ENCODE measurements at places on chromosomes 16 and 17. TPM values are rescaled to one million over a fixed set of nuclear protein-coding genes. Genes with fewer than 3 reads are reported as not detected.
A peak's percentile ranks its signal among the peaks of the same experiment; 100 is the strongest.

The CMTM2 gene
- total RNA-seq, result not detected

DNA sequence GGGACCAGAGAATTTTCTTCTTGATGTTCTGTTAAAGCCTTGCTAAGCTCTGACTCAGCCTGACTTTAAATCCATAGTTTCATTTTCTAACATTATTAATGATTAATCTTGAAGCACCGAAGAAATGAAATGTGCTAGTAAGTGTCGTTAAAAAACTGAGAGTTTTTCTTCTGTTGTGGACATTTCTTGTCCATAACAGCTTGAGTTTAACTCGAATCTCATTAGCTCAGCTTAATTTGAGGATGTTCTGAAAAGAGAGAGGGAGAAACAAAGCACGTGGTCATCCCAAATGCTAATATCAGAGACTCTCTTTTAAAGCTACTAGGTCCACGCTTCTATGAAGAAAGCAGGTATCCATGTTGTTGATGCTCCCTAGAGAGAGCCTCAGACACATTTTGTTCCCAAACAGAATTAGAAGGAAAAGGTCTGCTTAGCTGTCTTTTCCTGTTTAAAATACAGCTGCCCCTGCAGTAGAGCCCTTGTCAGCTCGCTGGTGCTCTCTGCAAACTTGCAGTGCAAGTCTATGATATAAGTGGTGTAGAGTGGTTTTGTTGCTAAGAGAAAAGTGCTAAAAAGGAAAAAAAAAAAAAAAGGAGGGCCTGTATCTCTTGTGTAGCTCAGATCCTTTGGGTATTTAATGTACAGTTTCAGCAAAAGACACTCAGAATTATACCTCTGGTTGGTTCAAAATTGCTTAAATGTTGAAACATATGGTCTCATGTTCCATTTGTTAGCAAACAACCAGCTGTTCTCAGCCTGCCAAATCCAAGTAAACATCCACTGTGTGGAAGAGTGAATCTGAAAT is 191.1 kb upstream of the TBX2 start:
- H3K27ac ChIP-seq, result no peak overlapping the region
- peak; percentile 53 for DNase-seq
- peak overlapping the region; percentile 65 for H3K4me3 ChIP-seq

The SLC5A10 gene
- not detected for total RNA-seq

GRCh38 chr16:88065747-88066142 is 114.5 kb downstream of the BANP start:
- no peak overlapping the region for H3K4me3 ChIP-seq
- DNase-seq, result no peak
- no peak overlapping the region for H3K27ac ChIP-seq

The ESRP2 gene
- total RNA-seq, result 0.32 TPM

The TNFRSF13B gene
- total RNA-seq, result not detected

DNA sequence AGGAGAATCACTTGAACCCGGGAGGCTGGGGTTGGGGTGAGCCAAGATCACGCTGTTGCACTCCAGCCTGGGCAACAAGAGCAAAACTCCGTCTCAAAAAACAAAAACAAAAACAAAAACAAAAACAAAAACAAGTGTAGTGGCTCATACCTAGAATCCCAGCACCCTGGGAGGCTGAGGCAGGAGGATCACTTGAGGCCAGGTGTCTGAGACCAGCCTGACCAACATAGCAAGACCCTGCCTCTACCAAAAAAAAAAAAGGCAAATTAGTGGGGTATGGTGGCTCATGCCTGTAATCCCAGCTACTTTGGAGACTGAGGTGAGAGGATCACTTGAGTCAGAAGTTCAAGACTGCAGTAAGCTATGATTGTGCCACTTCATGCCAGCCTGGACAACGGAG is 26.4 kb upstream of the HAPSTR1 start:
- no peaks in the 10 kb centered on the region for H3K36me3 ChIP-seq
- H3K4me3 ChIP-seq, result no peak overlapping the region
- no peaks in the 10 kb centered on the region for H3K27me3 ChIP-seq
- DNase-seq, result no peak
- H3K27ac ChIP-seq, result no peak overlapping the region

GRCh38 chr16:89779231-89779908 is 37.1 kb downstream of the FANCA start:
- H3K27ac ChIP-seq, result no peak overlapping the region
- no peaks in the 10 kb centered on the region for H3K27me3 ChIP-seq
- no peak overlapping the region for H3K4me3 ChIP-seq
- no peaks in the 10 kb centered on the region for H3K36me3 ChIP-seq

- no peak overlapping the region for H3K4me3 ChIP-seq
- no peak for DNase-seq
- no peak overlapping the region for H3K27ac ChIP-seq
- no peaks in the 10 kb centered on the region for H3K4me1 ChIP-seq
- no peaks in the 10 kb centered on the region for H3K27me3 ChIP-seq
These were observed 16.4 kb upstream of the FASN start for GRCh38 chr17:82114447-82114846.

The RMI2 gene
- 8.5 TPM for total RNA-seq

DNA sequence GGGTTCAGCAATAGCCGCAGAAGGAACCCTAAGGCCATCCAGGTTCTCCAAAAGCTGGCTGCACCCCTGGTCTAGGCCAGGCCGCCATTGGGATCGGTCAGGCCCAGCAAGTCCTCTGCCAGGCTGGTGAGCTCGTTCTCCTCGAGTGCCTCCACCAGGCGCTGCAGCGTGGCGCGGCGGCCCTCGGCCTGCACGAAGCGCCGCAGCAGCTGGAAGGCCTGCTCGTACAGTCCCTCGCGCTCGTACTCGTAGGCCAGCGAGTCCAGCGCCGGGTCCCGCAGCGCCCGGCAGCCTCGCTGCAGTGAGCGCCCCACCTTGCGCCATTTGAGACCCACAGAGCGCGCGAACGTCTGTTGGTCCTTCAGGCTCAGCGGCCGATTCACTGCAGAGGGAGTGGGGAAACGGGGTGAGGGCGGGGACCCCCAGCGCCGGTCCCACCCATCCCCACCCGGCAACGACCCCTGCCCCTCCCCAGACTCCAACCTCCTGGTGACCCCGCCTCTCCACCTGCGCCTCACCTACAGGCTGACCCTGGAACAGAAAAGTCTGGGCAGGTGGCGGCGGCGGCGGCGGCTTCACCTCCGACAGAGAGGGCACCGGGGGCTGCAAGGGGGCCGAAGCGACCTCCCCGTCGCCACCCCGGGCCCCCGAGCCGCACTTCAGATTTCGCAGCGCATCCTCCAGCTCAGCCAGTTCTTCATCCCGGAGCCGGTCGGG is 3.9 kb upstream of the B3GNT9 start:
- H3K27ac ChIP-seq, result no peak overlapping the region
- DNase-seq, result no peak
- H3K4me3 ChIP-seq, result peak overlapping the region; percentile 50
- H3K4me1 ChIP-seq, result 0 out of 2 replicates have a peak, but pooled peaks cover 5% of the 10 kb centered on the region
- no peaks in the 10 kb centered on the region for H3K36me3 ChIP-seq

- H3K4me3 ChIP-seq, result no peak overlapping the region
- no peak for DNase-seq
- no peaks in the 10 kb centered on the region for H3K36me3 ChIP-seq
- H3K27me3 ChIP-seq, result no peaks in the 10 kb centered on the region
These were observed 5.6 kb upstream of the ZFHX3 start for GRCh38 chr16:73053364-73054124.

GRCh38 chr17:65742403-65743307 is 181.2 kb upstream of the AXIN2 start:
- no peaks in the 10 kb centered on the region for H3K27me3 ChIP-seq
- H3K36me3 ChIP-seq, result no peaks in the 10 kb centered on the region
- peak overlapping the region; percentile 53 for H3K4me3 ChIP-seq
- peak; percentile 94 for DNase-seq

DNA sequence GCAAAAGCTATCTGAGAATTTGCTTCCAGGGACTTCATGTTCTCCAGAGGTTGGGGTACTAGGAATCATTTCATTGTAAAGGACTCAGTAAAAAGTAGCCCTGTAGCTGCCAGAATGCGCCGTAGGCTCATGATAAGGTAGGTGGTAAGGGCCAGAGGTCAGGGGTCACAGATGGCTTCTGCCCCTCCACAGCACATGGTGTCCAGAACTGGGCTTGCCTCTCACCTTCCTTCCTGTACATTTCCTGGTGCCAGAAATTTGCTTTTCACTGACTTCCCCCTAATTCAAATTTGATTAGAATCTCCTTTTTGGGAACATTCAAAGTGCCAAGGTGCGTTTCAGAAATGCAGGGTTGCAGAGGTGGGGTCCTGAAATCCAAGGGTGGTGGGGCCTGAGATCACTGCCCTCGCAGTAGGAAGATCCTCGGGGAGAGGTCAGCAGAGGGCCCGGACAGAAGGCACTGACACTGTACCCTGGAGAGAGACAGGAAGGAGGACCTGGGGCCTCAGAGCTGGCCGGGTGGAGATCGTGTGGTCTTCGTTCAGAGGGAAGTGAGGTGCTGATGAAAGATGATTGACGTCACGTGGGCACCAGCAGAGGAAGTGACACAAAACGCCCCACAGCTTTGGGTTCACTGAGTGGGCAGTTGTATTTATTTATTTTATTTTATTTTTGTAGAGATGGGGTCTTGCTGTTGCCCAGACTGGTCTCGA is 25.5 kb upstream of the METRNL start:
- H3K36me3 ChIP-seq, result no peaks in the 10 kb centered on the region
- no peak overlapping the region for H3K4me3 ChIP-seq
- no peak for DNase-seq

The TAOK2 gene
- total RNA-seq, result 57.9 TPM

The SUPT6H gene
- total RNA-seq, result 45.0 TPM

DNA sequence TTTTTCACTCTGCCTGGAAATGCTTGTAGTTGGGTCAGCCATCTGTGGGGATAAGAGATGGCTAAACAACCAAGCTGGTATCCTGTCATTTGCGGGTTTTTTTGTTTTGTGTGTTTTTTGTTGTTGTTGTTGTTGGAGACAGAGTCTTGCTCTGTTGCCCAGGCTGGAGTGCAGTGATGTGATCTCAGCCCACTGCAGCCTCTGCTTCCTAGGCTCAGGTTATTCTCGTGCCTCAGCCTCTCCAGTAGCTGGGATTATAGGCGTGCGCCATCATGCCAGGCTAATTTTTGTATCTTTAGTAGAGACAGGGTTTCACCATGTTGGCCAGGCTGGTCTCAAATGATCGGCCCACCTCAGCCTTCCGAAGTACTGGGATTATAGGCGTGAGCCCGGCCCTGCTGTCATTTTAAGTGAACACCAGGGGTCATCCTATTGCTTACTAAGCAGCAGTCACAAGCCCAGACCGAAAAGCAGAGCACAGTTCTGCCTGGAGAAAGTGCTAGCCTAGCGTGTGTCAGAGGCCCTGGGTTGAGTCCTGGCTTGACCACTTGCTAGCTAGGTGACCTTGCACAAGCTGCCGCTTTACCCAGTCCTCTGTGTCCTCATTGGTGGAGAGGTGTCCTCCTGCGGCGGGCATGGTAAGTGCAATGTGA is 4.6 kb downstream of the SMCR8 start:
- H3K36me3 ChIP-seq, result peaks cover 8% of the 10 kb centered on the region
- no peaks in the 10 kb centered on the region for H3K27me3 ChIP-seq
- no peak overlapping the region for H3K27ac ChIP-seq
- peak; percentile 90 for DNase-seq
- peak overlapping the region; percentile 26 for H3K4me3 ChIP-seq
- peaks cover 38% of the 10 kb centered on the region for H3K4me1 ChIP-seq

The KRTAP2-1 gene
- not detected for total RNA-seq

- no peaks in the 10 kb centered on the region for H3K4me1 ChIP-seq
- DNase-seq, result no peak
- no peak overlapping the region for H3K4me3 ChIP-seq
- no peak overlapping the region for H3K27ac ChIP-seq
These were observed 14.7 kb upstream of the CAPN15 start for GRCh38 chr16:512802-513201.

- peaks cover 19% of the 10 kb centered on the region for H3K4me1 ChIP-seq
- peak; percentile 14 for DNase-seq
- H3K4me3 ChIP-seq, result no peak overlapping the region
- H3K27ac ChIP-seq, result no peak overlapping the region
These were observed 64.4 kb upstream of the TBX2 start for GRCh38 chr17:61335105-61335844.

GRCh38 chr16:17365591-17366298 is 105.0 kb downstream of the XYLT1 start:
- no peak overlapping the region for H3K4me3 ChIP-seq
- peak; percentile 73 for DNase-seq
- H3K4me1 ChIP-seq, result peaks cover 49% of the 10 kb centered on the region
- no peaks in the 10 kb centered on the region for H3K27me3 ChIP-seq
- no peaks in the 10 kb centered on the region for H3K36me3 ChIP-seq

The MYH13 gene
- total RNA-seq, result not detected

DNA sequence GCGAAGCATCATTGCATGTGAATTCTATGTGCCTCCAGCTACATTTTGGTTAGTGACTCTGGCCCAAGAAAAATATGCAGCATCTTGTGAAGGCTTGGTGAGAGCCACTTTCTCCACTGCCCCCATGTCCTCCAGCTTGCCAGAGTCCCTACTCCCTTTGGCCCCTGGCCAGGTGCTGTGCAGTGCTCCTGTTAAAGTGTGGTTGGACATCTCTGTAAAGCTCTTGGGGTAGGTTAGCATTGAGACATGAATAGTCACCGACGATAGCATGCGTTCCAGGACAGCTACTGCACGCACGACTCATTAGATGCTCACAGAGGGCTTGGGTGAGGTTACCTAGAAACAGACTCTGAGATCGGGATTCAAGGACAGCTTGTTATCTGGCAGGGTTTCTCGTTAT is 48.6 kb downstream of the FOXL1 start:
- H3K4me3 ChIP-seq, result no peak overlapping the region
- H3K27ac ChIP-seq, result no peak overlapping the region
- no peaks in the 10 kb centered on the region for H3K27me3 ChIP-seq
- peaks cover 11% of the 10 kb centered on the region for H3K4me1 ChIP-seq
- no peaks in the 10 kb centered on the region for H3K36me3 ChIP-seq

All from GM23248 (cell line).